ENCODE measurements at places on chromosomes 3 and 15. TPM values are rescaled to one million over a fixed set of nuclear protein-coding genes. Genes with fewer than 3 reads are reported as not detected.

DNAJC13 gene
- 35.4 TPM for total RNA-seq

CISH gene
- total RNA-seq: 481 TPM

MST1R gene
- 4.8 TPM for total RNA-seq

TNFAIP8L3 gene
- total RNA-seq: 0.17 TPM

FBXL2 gene
- total RNA-seq: not detected

WDR93 gene
- total RNA-seq: not detected

GPR15 gene
- total RNA-seq: 30.4 TPM

FGF7 gene
- 0.07 TPM for total RNA-seq

EXD1 gene
- not detected for total RNA-seq

ADAMTS17 gene
- total RNA-seq: 2.1 TPM
